Activated CD4-positive, alpha-beta T cell treated with anti-CD3 and anti-CD28 coated beads for 36 hours (primary cell): ENCODE measurements at places on chromosomes 12 and 14.

GRCh38 chr12:4143896-4144295, 129.7 kb upstream of the CCND2 start:
- peak; percentile 51 for DNase-seq

DNA sequence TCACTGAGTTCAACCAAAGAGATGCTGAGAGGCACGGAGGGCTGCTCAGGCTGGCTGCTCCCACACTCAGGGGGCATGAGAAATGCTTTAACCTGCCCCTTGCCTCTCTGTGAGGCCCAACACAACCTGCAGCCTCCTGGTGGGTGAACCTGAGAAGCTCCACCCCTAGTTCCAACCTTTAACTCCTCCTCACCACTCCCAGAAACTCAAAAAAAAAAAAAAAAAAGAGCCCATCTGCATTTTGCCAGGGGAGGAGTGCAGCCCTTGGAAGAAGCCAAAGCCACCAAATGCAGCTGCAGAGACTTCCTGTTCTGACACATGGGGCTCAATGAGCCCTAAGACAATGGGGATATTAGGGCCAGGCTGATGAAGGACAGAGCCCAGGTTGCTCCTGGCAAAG, 8.9 kb downstream of the KRT4 start:
- no peak for DNase-seq

- no peak for DNase-seq
These were observed 159.1 kb downstream of the RASSF9 start for GRCh38 chr12:85676816-85677749.

DNA sequence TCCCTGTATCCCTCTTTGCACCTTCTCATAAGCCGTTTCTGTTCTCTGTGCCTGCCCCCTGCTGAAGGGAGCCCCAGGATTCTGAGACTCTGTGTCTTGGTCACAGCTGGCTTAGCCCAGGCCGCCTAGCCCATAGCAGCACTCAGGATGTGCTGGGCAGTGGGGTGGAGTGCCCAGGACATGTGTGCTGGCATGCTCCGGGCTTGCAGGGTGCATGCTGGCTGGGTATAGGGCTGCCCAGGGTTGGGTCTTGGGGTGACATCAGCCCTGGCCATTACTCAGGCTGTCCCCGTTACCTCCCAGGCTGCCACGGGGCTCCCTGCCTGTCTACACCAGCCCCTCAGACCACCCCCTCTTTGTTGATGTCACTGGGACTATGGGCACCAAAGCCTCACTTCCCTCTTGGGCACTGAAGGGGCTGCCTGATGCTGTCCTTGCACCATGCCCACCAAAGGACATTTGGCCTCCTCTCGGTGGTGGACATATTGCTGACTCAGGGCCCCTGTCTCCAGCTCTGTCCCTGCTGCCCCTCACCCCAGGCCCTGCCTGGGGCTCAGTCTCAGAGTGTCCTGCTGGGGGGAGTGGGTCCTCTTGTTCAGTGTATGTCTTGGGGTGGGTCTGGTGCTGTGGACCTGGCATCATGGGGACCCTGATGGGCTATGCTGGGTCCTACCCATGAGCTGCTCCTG, 2.4 kb downstream of the CEP170B start:
- DNase-seq, result peak; percentile 5

DNA sequence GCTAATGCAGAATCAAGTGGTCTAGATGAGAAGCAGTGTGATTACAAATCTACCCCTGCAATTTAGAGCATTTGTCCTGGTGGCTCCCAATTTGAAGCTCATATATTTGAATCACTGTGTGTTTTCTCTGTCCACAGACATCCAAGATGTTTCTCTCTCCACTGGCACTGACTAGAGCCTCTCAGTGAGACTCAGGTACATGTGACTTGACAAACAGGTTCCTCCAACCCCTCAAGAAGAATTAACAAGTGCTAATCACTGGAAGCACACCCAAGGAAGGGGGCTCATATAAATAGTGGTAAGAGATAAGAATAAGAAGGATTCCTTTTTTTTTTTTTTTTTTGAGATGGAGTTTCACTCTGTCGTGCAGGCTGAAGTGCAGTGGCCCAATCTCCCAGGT, 20.5 kb downstream of the OR10G2 start:
- DNase-seq, result no peak

- no peak for DNase-seq
These were observed 2.1 kb downstream of the SIX6 start for GRCh38 chr14:60510951-60511599.

GRCh38 chr12:47303995-47304560, 224.3 kb upstream of the AMIGO2 start:
- DNase-seq, result no peak

DNA sequence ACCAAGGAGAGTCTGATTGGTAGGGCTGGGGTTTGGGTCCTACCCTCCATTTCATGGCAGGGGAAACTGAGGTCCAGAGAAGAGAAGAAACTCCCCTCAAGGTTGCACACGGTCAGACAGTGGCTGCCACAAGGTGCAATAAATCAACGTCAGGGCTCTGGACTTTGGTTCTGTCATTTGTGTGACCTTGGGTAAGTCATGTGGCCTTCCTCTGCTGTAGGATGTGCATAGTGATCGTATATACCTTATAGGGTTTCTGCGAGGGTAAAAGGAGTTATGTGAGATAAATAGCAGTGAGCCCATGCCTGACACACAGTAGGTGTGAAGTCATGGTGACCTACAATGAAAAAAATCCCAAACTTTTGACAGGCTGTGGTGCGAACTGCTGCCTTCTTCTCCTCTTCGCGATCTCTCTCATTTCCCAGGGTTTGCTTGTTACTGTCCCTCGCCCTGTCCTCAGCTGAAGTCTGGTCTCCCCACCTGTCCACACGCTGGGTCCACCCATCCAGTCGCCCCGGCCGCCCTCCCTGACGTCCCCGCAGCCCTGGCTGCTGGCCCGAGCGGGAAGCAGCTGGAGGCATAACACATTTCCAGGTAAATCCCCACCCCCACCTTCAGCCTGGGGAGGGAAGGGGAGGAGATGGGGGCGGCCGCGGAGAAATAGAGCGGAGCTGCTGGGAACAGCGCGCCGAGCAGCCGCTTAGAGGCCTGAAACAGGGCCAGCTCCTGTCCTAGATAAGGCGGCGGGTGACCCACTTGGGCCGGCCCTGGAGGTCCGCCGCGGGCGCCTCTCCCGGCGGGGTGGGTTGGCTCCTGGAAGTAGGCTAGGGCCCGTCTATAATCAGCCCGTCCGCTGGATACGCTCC, 1.8 kb upstream of the FAM222A start:
- DNase-seq, result no peak

GRCh38 chr14:105473033-105473676, 1.5 kb upstream of the CRIP2 start:
- no peak for DNase-seq

- DNase-seq, result peak; percentile 46
These were observed 39.6 kb downstream of the PRKCH start for GRCh38 chr14:61360796-61361525.

DNA sequence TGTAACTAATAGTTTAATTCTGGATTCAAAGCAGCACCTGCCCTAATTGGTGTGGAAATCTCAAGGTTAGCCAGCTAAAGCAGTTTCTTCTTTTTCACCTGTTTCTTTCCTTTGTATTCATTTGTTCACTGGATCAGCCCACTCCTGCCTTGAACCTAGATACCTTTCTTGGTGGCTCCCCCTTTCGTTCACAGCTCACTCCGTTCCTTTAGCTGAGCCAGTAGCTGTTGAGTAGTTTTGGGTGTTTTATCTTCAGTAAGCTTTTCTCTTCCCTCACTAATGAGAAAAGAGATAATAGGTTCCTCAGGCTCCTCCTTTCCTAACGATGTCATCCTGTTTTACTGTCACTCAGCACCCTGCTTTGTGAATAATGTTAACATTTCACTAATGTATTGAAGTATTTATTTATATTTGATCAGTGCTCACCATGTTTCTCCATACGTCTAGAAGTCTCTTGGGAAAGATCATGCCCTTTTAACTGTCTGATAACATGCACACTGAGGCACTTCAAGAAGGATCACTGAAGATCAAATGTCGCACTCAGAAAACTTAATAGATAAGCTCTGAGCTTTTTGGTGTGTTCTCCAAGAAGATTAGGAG, 121.1 kb downstream of the TGFB3 start:
- DNase-seq, result no peak

DNA sequence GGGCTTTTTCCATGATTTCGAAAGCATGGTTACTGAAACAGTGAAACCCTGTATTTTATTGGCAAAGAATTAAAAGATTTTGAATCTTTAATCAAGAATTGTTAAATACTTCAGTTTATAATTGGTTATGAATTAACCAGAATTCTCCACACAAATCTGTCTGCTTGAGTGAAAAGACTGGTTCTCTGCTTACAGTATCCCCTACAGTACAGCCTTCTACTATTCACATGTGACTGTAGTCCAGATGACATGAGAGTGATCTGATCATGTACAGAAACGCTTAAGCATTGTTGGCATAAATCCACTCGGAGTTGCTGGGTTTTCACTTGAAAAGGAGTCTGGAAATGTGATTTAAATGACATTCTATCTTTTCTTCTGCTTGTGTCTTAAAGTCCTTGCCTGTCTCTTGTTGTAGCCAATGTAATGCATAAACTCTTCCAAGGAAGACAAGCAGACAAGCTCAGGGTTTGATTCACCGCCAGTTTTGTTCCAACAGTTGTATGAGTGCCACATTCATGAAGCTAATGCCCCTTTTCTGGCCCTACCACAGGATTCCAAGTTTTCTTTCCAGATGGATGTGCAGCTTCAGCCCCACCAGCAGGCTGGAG, 222.0 kb upstream of the LRIG3 start:
- DNase-seq, result no peak

GRCh38 chr12:25615119-25615518, 62.0 kb upstream of the LMNTD1 start:
- no peak for DNase-seq
